ENCODE measurements at places on chromosomes 3 and 15.

DNA sequence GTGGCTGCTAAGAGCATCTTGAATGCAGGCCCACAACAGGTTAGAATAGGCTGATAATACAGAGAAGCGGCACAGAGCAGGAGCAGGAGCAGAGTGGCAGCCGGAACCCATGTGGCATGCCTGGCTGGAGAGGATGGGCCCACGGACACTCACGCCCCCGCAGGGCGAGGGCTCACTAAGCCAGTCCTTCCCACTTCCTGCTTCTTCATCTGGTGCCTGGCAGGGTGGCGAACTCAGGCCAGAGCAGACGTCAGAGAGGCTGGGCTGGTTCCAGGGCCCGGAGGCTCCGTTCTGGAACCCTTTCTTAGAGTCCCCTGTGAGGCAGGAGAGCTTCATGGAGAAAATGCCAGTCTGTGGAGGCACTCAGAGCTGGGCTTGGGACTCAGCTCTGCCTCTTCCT is 195.1 kb downstream of the NTRK3 start:
- DNase-seq: no peak

GRCh38 chr3:67388738-67389137 is 265.7 kb downstream of the SUCLG2 start:
- no peak for DNase-seq

DNA sequence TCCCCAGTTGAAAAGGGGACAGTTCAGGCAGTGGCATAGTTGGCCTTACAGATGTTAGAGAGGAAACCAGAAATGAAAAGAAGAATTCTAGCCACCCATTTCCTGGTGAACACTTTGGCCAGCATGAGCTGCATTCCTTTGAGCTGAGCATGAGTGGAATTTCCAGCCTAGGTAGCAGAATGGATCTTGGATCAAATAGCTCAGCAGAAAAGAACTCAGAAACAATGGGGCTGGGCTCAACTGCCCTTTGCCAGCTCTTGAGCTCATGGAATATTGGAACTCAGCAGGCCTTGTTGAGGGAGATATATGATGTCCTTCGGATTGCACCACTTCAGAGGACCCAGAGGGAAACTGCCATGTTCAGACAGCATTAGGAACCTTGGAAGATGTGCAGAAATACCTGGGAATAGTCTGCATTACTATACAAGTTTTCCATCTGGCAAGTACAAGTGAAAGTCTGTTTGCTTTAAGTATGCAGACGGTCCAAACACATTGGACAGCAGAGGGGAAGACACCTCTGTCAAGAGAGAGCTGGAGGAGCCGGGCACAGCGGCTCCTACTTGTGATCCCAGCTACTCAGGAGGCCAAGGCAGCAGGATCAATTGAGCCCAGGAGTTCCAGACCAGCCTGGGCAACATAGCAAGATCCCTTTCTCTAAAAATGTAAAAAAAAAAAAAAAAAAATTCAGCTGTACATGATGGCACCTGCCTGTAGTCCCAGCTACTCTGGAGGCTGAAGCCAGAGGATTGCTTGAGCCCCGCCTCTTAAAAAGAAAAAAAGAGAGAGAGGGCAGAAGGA is 3.1 kb upstream of the CDV3 start:
- DNase-seq: no peak

GRCh38 chr3:58094657-58095056 is 86.4 kb downstream of the FLNB start:
- no peak for DNase-seq

GRCh38 chr3:87694678-87695077 is 364.1 kb downstream of the CGGBP1 start:
- DNase-seq: no peak

GRCh38 chr3:87313641-87314040 is 37.3 kb upstream of the POU1F1 start:
- DNase-seq: no peak

DNA sequence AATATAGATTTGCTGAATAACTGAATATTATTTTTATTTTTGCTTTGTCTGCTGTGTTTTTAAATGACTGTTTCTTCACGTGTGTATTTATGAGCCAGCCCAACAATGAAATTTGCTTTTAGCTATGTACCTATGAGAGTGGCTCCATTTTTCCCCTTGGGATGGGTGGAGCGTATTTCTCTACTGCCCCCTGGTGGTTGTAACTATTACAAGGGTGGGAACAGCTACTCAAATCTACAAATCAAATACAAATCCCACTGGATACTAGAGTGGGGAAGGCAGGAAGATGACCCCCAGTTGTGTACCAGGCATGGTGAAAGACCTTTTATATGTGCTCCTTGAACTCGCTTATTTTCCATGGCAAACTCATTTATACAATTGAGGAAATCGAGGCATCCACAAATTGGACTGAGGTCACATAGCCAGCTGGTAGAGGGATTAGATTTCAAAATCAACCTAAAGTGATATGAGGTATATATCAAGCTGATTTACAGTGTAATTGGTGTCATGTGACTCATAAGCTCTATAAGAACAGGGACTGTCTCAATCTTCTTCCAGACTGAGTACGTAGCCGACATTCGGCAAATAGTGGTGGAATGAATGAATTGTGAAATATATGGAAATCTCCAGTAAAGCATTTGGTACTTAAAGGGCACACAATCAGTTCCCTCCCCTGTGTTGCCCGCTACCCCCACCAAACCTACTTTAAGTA is 69.5 kb upstream of the VEPH1 start:
- peak; percentile 38 for DNase-seq
